Neural progenitor cell (in vitro differentiated cells): ENCODE measurements at places on chromosomes 16 and 17.
A peak's percentile ranks its signal among the peaks of the same experiment; 100 is the strongest.

- H3K4me1 ChIP-seq = no peaks in the 10 kb centered on the region
- no peaks in the 10 kb centered on the region for H3K36me3 ChIP-seq
- H3K27me3 ChIP-seq = no peaks in the 10 kb centered on the region
Observed at GRCh38 chr17:70157151-70157550, 12.2 kb upstream of the KCNJ2 start.

DNA sequence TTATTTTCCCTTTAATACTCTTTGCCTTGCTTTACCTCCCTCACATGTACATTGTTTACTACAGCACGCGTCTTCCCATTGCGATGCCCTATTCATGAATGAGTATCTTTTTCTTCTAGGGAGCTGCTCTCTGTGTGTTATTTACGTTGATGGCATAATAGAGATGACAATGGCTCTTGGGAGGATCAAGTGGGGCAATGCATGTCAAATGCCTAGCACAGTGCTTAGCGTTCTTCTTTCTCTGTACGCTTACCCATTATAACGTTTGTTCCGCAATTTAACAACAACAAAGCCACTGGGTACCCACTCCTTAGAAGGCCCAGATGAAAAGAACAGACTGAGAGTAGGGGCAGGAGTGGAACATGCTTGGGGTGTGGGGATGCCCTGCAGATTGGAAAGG lies 271.6 kb upstream of the TNRC6C start:
- H3K4me1 ChIP-seq = peaks cover 7% of the 10 kb centered on the region
- no peaks in the 10 kb centered on the region for H3K36me3 ChIP-seq
- H3K27me3 ChIP-seq = no peaks in the 10 kb centered on the region
- no peak overlapping the region for H3K27ac ChIP-seq

GRCh38 chr17:46722662-46723285 lies 95.7 kb downstream of the WNT3 start:
- H3K27ac ChIP-seq = no peak overlapping the region
- no peak for DNase-seq
- no peaks in the 10 kb centered on the region for H3K27me3 ChIP-seq
- no peak overlapping the region for H3K4me3 ChIP-seq

- no peak overlapping the region for H3K4me3 ChIP-seq
- no peaks in the 10 kb centered on the region for H3K27me3 ChIP-seq
- H3K27ac ChIP-seq = no peak overlapping the region
- no peaks in the 10 kb centered on the region for H3K36me3 ChIP-seq
- DNase-seq = no peak
- H3K4me1 ChIP-seq = peaks cover 6% of the 10 kb centered on the region
Observed at GRCh38 chr17:50352693-50353599, 7.0 kb downstream of the XYLT2 start.

- DNase-seq = no peak
- H3K4me1 ChIP-seq = no peaks in the 10 kb centered on the region
- H3K27ac ChIP-seq = no peak overlapping the region
- H3K4me3 ChIP-seq = no peak overlapping the region
- no peaks in the 10 kb centered on the region for H3K36me3 ChIP-seq
Observed at GRCh38 chr16:24007934-24008333, 172.2 kb downstream of the PRKCB start.

DNA sequence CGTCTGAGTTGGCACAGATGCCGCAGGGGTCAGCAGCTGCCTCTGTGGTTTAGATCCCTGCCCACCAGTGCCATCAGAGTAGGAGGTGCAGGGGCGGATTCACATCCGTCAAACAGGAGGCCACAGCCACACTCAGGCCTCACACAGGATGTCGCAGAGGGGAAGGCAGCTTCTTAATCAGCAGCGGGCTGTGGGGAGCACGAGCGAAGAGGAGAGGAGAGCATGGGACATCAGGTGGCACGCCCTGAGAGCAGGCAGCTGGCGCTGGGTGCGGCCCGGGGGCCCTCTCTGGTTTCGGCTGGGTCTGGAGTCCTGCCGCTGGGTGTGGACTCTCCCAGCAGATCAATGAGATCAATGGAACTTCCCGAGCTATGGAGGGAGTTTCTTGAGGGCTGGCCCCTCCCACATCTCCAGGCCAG lies 9.6 kb downstream of the LLGL2 start:
- H3K4me3 ChIP-seq = no peak overlapping the region
- H3K27ac ChIP-seq = peak overlapping the region; percentile 53
- H3K4me1 ChIP-seq = peaks cover 23% of the 10 kb centered on the region
- no peaks in the 10 kb centered on the region for H3K36me3 ChIP-seq
- H3K27me3 ChIP-seq = no peaks in the 10 kb centered on the region

DNA sequence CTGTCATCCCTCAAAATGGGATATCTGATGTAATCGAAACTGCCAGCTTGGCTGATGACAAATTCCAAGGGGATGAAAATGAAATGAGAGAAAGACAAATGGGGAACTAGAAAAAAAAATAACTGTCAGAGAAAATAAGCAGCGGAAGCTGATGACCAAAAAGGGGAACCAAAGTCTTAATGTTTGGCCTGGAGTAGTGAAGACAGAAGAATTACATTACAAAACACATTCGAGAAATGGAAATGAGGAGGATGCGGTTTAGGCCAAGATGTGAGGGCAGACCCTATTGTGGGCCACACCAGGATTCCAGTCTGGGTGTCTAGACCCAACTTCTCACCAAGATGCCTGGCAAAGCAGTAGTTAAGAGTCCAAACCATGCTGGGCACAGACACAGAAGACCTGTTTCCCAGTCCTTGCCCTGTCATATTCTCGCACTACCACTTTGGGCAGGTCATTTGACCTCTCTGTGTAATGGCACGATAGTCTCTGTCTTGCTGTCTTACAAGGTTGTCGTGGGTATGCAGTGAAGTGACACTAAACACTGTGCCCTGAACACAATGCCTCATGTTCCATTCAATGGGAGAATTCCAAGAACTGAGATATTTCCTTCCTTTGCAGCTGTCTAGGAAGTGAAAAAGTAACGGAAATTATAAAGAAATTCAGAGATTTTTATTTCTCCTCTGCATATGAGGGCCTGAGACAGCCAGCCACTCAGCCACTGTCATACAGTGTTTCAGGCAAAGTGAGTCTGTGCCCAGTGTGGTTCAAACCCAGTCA lies 12.3 kb upstream of the CCL2 start:
- no peak overlapping the region for H3K27ac ChIP-seq
- DNase-seq = no peak
- H3K4me3 ChIP-seq = no peak overlapping the region
- no peaks in the 10 kb centered on the region for H3K27me3 ChIP-seq
- no peaks in the 10 kb centered on the region for H3K36me3 ChIP-seq

GRCh38 chr16:2468233-2468724 lies 2.8 kb upstream of the NTN3 start:
- peaks cover 27% of the 10 kb centered on the region for H3K27me3 ChIP-seq
- no peaks in the 10 kb centered on the region for H3K36me3 ChIP-seq
- no peak overlapping the region for H3K27ac ChIP-seq
- H3K4me1 ChIP-seq = peaks cover 40% of the 10 kb centered on the region

GRCh38 chr17:83064732-83065659 lies 14.4 kb upstream of the METRNL start:
- no peaks in the 10 kb centered on the region for H3K4me1 ChIP-seq
- H3K27me3 ChIP-seq = no peaks in the 10 kb centered on the region
- no peak overlapping the region for H3K4me3 ChIP-seq
- H3K36me3 ChIP-seq = no peaks in the 10 kb centered on the region
- no peak overlapping the region for H3K27ac ChIP-seq

- peaks cover 27% of the 10 kb centered on the region for H3K4me1 ChIP-seq
- no peaks in the 10 kb centered on the region for H3K36me3 ChIP-seq
- H3K4me3 ChIP-seq = peak overlapping the region; percentile 98
- no peak overlapping the region for H3K27ac ChIP-seq
- peak; percentile 87 for DNase-seq
Observed at GRCh38 chr17:81513372-81513752, 763 bp upstream of the ACTG1 start.

GRCh38 chr17:82354804-82355308 lies 4.2 kb upstream of the TEX19 start:
- H3K36me3 ChIP-seq = no peaks in the 10 kb centered on the region
- no peak for DNase-seq
- H3K4me1 ChIP-seq = peaks cover 5% of the 10 kb centered on the region
- peaks cover 5% of the 10 kb centered on the region for H3K27me3 ChIP-seq
- no peak overlapping the region for H3K27ac ChIP-seq

DNA sequence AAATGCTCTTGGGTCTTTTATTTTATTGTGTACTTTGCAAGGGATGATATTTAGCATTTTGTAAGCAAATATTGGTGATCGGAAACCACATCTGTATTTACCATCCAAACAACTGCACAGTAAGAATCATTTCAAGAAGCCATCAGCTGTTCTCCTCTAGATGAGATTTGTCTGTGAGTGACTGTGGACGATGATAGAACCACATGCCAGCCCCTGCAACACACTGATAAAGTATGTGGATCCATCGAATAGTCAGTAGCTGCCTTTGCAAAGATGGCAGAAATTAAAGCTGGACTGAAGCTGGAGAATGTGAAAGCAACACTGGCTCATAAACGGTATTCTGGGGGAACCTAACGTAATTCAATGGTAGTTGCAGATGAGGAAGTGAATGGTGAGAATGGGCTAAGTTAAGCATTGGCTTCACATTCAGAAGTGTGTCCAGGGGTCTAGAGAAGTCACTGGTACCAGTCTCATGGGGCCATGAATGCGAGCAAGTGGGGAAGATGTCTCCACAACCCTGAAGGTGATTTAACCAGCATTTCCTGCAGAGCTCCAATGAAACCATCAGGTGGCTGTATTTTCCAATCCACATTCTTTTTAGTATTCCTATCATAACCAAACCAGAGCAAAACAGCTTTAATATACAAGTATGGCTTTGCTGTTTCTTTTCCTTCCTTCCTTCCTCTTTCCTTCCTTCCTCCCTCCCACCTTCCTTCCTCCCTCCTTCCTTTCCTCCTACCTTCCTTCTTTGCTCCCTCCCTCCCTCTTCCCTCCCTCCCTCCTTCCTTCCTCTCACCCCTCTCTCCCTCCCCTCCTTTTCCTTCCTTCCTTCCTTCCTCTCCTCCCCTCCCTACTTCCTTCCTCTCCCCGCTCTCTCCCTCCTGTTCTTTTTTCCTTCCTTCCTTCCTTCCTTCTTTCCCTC lies 169.4 kb downstream of the ABCA8 start:
- H3K4me1 ChIP-seq = no peaks in the 10 kb centered on the region
- DNase-seq = no peak
- H3K36me3 ChIP-seq = no peaks in the 10 kb centered on the region
- no peak overlapping the region for H3K27ac ChIP-seq

DNA sequence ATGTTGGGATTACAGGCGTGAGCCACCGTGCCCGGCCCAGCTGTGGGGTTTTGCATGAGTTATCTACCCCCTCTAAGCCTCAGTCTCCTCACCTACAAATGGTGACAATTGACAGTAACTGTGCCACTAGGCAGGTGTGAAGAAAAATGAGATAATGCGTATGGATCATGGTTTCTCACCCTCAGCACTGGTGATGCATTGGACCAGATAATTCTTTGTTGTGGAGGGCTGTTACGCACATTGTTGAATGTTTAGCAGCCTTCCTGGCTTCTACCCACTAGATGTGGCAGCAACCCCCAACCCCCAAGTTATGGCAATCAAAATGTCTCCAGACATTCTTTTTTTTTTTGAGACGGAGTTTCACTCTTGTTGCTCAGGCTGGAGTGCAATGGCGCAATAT lies 9.0 kb upstream of the HAPSTR1 start:
- no peak overlapping the region for H3K27ac ChIP-seq
- H3K27me3 ChIP-seq = no peaks in the 10 kb centered on the region
- DNase-seq = no peak
- H3K36me3 ChIP-seq = no peaks in the 10 kb centered on the region
- no peak overlapping the region for H3K4me3 ChIP-seq

- H3K27me3 ChIP-seq = no peaks in the 10 kb centered on the region
- no peak overlapping the region for H3K27ac ChIP-seq
- no peak overlapping the region for H3K4me3 ChIP-seq
- no peak for DNase-seq
Observed at GRCh38 chr17:66466840-66467367, 164.5 kb downstream of the PRKCA start.

GRCh38 chr17:72120642-72121163 lies at the start of gene SOX9:
TSS of gene SOX9 (plus strand) at chr17:72121020. CDS start at chr17:72121392, 372 bp downstream.
- H3K4me3 ChIP-seq = peak within 1 kb of the TSS; percentile 87
- DNase-seq = peak; percentile 94
- peaks cover 48% of the 10 kb centered on the region for H3K27me3 ChIP-seq

- peaks cover 3% of the 10 kb centered on the region for H3K4me1 ChIP-seq
- no peak overlapping the region for H3K4me3 ChIP-seq
- no peaks in the 10 kb centered on the region for H3K27me3 ChIP-seq
Observed at GRCh38 chr16:48408688-48409087, 23.5 kb upstream of the SIAH1 start.

DNA sequence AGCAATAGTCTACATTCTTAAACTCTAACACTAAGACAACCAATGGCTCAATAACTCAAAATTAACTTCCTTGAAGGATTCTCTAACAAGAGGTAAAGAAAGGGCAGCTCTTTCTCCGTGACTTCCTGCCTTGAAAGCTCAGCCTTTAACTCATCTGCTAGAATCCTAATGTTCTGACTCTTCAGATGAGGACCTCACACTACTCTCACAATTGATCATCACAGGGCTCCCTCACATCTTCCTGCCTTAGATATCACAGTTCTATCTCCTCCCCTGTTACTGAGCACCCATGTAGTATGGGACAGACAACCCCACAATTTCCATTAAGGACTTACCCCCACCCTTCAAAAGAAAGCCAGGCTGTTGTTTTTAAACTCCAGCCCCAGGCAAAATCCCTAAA lies 33.5 kb downstream of the SMURF2 start:
- DNase-seq = no peak
- no peaks in the 10 kb centered on the region for H3K4me1 ChIP-seq
- H3K27ac ChIP-seq = no peak overlapping the region
- no peaks in the 10 kb centered on the region for H3K27me3 ChIP-seq
- H3K4me3 ChIP-seq = no peak overlapping the region

DNA sequence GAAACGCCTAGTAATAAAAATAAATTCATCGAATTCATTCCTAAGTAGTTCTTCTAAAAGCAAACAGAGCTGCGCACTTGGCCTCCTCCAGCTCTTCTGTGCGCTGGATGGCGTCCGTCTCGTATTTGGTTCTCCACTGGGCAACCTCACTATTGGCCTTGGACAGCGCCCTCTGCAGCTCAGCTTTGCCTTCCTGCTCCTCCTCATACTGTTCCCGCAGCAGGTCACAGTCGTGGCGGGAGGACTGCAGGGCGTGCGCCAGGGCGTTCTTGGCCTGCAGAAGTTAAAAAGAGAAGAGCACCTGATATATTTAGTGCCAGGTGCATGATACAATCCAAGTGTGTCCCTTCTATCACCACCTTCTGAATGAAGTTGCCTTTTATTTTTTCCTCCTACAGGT lies 21.8 kb downstream of the MYH3 start:
- no peak overlapping the region for H3K4me3 ChIP-seq
- DNase-seq = no peak

DNA sequence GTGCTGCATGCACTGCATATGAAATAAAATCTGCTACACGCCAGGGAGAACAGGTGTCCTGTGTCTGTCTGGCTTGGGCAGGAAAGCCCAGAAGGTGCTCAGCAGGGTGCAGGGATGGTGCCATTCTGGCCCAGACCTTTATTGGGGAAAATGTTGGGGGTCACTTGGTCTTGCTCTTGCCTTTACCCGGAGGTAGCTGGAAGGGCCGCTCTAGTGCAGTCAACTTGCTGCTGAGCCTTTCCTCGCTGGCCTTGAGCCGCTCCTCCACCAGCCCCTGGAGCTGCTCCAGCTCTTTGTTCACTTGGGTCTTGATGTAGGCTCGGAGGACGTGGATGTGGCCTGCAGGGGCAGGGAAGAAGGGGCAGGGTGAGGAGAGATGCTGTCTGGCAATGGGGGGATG lies 4.5 kb downstream of the CFAP119 start:
- H3K36me3 ChIP-seq = no peaks in the 10 kb centered on the region
- H3K27me3 ChIP-seq = no peaks in the 10 kb centered on the region
- H3K27ac ChIP-seq = no peak overlapping the region
- H3K4me3 ChIP-seq = no peak overlapping the region
- DNase-seq = no peak
- H3K4me1 ChIP-seq = peaks cover 5% of the 10 kb centered on the region
